MCF 10A (cell line): ENCODE measurements at places on chromosomes 2 and 18.

DNA sequence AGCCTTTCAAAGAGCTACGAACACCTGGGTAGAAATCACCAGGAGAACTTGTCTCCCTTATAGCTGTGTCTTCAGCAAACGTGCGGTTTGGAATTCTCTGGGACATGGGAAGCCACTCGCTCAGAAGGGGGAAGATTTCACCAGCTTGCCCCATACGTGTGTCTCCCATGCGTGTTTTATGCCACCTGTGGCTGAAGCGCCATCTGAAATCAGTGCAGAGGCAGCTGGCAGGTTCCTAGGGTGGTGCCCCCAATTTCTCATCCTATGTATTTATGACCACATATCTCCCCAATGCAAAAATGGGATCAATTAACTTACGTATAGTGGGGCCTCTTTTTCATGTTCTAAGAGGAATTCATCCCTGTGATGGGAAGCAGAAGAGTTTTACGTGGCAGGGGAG, 81.6 kb downstream of the TPO start:
- no peak for DNase-seq

DNA sequence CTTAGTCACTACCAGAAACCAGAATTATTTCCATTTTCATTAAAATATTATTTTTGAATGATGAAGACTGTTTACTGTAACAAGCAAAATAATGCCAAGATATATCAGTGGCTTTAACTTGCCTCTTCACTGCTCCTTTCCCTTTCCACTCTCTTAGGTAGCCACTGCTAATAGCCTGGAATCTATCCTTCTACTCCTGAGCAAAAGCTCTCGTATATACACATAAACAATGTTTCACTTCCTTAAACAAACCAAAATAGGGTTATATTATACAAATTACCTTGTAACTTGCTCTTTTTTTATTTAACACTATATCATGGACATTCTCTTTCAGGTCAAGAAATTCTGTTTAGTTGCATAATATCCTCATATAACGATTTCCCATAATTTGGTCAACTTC, 20.8 kb downstream of the IMMT start:
- DNase-seq: no peak

- DNase-seq: no peak
These were observed 3.7 kb upstream of the ZEB2 start for GRCh38 chr2:144523596-144524117.

GRCh38 chr18:58796220-58796619, 68.5 kb upstream of the ZNF532 start:
- no peak for DNase-seq

DNA sequence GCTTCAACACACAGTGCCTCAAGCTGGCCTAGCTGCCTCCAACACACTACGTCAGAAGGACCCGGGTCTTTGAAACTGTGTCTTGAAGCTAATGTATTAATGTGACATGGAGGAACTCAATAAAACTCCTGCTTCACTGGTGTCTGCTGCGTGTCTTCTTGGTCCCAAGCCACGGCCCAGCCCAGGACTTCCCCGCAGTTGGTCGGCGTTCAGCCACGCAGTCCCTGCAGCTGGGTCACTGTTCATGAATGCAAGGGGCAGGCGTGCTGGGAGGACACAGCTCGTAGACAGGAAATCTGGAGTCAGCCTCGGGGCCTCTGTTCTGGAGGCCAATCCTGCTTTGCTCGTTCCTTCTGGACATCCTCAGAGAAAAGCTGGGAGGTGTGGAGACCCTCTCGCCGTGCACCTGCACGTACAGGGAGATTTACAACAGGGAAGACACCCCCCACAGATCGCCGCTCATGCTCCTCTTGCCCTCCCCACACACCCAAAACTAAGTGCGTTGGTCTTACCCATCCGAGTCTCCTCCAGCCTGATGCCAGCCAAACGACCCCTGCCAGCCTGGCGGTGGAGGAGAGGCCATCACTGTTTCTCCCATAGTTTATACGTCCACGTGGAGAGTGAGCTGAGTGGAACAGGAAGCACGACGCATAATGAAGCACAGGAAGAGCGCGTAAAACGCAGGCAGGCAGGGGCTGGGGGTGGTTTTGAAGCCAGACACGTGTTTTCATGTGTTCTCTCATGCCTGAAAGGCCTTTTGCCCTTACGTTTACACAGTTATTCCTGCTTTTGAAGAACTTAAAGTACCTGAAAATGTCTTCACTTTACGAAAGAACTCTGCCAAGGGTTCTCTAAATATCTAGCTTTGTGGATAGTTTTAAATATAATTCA, 39.7 kb downstream of the ADI1 start:
- DNase-seq: no peak

- DNase-seq: no peak
These were observed 409.7 kb upstream of the FANCL start for GRCh38 chr2:58650781-58651180.

- no peak for DNase-seq
These were observed 75.6 kb upstream of the TACR1 start for GRCh38 chr2:75274936-75275335.

DNA sequence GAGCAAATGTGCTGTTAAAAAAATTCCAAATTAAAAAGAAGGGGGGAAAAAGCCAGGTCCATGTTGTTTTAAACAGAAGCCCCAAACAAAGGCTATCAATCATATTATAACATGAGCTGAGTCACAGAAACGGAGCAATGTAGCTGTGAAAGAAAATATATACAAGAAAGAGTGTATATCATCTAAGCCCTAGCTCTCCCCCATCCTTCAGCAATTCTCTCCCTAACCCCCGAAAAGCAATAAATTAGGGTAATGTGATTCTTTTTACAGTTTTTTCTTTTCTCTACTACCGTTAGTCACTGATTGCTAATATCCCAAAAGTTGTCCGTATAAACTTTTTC, 25.3 kb downstream of the FEZ2 start:
- no peak for DNase-seq

GRCh38 chr2:9174771-9175437, 31.7 kb upstream of the ASAP2 start:
- DNase-seq: peak; percentile 58

DNA sequence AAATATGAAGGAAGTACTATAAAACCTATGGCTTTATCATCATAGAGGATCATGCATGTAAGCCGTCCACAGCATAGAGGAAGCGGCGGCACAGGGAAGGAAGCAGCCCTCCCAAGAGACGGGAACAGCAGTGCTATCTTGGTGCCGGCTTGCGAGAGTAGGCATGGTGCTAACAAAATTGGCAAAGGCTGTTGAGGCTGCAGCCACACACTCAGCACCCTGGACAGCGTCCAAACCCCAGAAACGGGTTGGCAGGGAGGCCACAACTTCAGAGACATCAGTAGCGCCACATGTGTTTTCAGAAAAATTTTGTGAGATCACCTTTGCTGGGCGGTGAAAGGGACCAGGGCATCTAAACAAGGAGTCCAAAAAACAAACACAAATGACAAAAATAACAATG, 37.7 kb downstream of the NETO1 start:
- peak; percentile 73 for DNase-seq

- DNase-seq: no peak
These were observed 264.0 kb downstream of the SUCLG1 start for GRCh38 chr2:84194949-84195644.

- no peak for DNase-seq
These were observed 211.8 kb downstream of the C1D start for GRCh38 chr2:67851016-67851415.
